ENCODE measurements at places on chromosomes 2 and 18.

- no peak for DNase-seq
Observed at GRCh38 chr18:41940506-41941215, 14.4 kb upstream of the PIK3C3 start.

GRCh38 chr2:198040835-198041234, 236.4 kb downstream of the PLCL1 start:
- DNase-seq, result no peak

DNA sequence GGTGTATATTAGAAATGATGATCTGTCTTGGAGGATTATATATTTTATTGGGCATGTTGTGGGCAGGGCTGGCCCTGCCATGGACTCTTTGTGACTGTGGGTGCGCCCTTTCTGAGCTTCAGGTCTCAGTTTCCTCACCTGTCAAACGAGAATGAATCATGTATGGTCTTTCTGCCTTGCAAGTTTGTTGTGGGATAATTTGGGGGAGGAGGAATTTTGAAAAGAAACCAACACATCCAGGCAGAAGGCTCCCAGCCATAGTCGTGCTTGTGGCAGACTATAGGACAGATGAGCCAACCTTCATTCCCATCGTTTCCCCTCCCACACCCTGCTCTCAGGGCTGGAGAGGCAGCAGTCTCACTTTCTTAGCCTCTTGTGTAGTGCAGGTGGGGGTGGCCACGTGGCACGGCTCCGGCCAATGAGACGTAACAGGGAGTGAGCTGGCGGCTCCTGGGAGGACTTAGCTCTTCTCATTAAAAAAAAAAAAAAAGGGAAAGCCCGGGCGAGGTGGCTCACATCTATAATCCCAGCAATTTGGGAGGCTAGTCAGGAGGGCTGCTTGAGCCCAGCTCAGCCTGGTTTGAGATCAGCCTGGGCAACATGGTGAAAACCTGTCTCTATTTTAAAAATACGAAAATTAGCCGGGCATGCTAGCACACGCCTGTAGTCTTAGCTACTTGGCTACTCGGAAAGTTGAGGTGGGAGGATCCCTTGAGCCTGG, 63.1 kb downstream of the RHOB start:
- peak; percentile 27 for DNase-seq

- DNase-seq, result no peak
Observed at GRCh38 chr2:26822877-26823276, 25.1 kb upstream of the DPYSL5 start.

- DNase-seq, result no peak
Observed at GRCh38 chr2:152473151-152473857, 138.3 kb downstream of the FMNL2 start.

GRCh38 chr2:7355781-7356180, 438.6 kb downstream of the RNF144A start:
- DNase-seq, result no peak

- no peak for DNase-seq
Observed at GRCh38 chr2:199910338-199911051, 598 bp upstream of the C2orf69 start.
